Glutamatergic neuron (in vitro differentiated cells): ENCODE measurements at places on chromosomes 5 and 9. TPM values are rescaled to one million over a fixed set of nuclear protein-coding genes. Genes with fewer than 3 reads are reported as not detected.

DNA sequence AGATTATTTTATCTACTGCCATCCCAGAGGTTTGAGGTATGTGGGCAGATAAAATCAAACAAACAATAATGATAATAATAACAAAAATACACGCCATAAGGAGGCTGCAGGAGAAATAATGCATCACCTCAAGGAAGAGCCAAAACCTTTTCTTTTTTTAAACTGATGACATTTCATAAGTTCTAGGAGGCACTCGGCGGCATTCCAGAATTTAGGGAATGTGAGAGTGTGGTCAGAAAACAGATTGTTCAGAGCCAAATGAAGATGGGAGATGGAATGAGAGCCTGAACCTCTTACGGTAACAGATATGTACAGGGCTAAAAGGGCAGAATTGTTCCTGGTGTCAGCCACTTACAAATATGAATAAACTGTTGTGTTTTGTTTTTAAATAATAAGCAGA lies 615.0 kb upstream of the CHD1 start:
- no peak overlapping the region for H3K4me3 ChIP-seq
- no peaks in the 10 kb centered on the region for H3K4me1 ChIP-seq
- no peaks in the 10 kb centered on the region for H3K36me3 ChIP-seq
- DNase-seq = no peak

GRCh38 chr9:2758162-2758897 lies 41.0 kb downstream of the KCNV2 start:
- H3K4me1 ChIP-seq = no peaks in the 10 kb centered on the region
- H3K27me3 ChIP-seq = no peaks in the 10 kb centered on the region
- peaks cover under 1% of the 10 kb centered on the region for H3K36me3 ChIP-seq

DNA sequence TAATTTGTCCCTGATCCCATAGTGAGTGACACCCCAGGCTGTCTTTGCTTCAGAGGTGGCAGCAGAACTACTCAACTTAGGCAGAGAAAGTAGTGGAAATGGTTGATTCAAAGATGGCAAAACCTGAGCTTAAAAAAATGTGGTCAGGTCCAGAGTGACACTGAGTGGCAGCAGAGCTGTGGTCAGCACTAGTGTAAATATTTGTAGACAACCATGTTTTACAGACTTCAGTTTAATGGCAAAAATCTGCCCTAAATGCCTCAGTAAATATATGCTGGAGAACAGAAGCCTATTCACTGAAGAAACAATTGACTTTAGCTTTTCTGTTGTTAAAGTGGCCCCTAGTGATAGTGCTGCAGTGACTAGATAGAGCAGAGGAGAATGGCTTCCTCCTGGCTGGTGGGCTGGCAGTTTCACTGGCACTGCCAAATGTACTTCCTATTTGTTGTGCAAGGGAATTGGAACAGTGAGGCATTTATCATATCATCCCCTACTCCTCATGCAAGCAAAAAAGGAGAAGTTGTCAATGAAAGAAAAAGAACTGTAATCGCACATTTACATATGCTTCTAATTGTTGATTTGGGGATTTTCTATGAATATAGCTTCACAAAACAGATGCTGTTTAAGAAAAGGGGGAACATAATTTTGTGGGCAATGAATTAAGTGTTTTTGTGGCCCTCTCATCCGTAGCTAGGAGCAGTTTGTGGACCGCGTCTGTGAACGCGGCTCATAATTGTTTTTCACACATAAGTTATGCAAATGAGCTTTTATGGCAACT lies 12.0 kb downstream of the PBX3 start:
- H3K4me1 ChIP-seq = peaks cover 56% of the 10 kb centered on the region
- H3K4me3 ChIP-seq = peak overlapping the region; percentile 80
- no peaks in the 10 kb centered on the region for H3K36me3 ChIP-seq
- H3K27ac ChIP-seq = peak overlapping the region; percentile 62

- no peaks in the 10 kb centered on the region for H3K36me3 ChIP-seq
- no peaks in the 10 kb centered on the region for H3K4me1 ChIP-seq
- DNase-seq = no peak
- H3K27ac ChIP-seq = no peak overlapping the region
- H3K4me3 ChIP-seq = no peak overlapping the region
These were observed 54.0 kb upstream of the FKTN start for GRCh38 chr9:105503881-105504280.

CSNK1G3 gene
- total RNA-seq = 40.2 TPM
